Non-pigmented ciliary epithelial cell (primary cell): ENCODE measurements at places on chromosomes 11 and 22.

DNA sequence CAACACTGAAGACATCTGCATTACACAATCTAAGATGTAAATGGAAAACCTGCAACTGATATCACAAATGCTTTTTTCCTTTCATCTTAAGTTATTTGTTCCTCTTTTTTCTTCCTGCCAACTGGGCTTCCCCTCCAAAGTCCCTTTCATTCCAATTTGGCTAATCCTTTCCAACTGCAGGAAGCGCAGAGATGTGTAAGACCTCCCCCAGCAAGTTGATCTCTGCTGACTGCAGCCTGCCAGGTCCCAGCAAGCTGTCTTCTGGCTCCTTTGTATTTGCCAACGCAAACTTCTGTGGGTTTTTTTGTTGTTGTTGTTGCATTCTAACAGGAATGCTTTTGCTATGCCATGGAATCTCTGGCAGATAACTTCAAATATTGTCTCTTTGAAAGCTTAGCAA lies 38.5 kb upstream of the LRRC4C start:
- no peak for DNase-seq

DNA sequence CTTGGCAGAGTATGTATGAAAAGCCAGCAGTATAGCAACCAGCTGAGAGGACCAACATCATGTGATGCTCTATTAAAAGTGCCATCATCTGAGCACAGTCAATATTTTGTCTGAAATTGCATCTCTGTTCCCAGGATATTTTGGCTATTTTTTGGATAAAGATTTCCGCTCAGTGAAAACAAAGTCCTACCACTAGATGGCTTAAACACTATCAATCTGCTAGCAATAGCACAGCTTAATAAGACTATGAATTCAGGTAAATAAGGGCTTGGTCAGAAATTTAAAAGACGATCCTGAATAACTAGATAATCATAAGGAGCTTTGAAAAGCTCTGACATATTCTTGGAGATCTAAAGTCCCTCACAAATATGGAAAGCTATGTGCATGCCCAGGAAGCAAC lies 74.4 kb downstream of the MS4A13 start:
- DNase-seq, result no peak

DNA sequence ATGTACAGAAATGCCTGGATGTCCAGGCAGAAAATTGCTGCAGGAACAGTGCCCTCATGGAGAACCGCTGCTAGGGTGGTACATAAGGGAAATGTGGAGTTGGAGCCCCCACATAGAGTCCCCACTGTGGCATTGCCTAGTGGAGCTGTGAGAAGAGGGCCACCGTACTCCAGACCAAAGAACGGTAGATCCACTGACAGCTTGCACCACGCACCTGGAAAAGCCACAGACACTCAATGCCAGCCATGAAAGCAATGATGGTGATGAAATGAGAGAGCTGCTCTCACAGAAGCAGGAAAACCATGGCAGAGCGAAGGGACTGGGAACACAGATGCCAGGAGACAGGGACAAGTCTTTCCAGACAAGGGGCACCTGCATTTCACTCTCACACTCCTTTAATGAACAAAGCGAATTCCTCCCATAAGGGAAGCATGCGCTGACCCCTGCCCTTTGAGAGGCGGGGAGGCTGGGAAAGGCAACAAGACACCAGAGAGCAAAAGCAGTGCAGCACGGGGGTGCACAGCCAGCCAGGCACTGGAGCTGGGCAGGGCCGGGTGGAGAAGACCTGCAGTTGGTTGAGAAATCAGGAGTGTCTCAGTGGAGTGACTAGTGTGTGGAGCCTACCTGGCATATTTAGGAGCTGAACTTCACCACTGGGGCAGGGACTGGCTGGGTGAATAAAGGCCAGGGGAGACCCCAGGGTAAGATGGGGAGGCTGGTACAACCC lies 1025.2 kb downstream of the TBC1D22A start:
- no peak for DNase-seq

GRCh38 chr11:77003963-77004362 lies 30.2 kb upstream of the B3GNT6 start:
- no peak for DNase-seq

- no peak for DNase-seq
These were observed 21.4 kb downstream of the CD44 start for GRCh38 chr11:35160246-35160824.

- DNase-seq, result no peak
These were observed 67.4 kb downstream of the BRD1 start for GRCh38 chr22:49760280-49760629.

DNA sequence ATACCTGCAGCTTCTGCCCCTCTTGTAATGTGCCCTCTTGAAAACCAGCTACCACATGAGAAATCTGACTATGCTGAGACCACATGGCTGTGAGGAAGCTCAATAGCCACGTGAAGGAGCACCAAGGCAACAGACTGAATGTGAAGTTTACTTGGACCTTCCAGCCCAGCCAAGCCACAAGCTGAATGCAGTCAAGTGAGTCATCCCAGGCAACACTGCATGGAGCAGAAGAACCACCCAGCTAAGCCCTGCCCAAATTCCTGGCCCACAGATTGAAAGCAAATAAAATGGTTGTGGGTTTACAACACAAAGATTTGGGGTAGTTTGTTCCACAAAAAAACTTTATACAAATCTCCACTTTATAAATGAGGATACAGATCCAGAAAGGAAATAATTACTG lies 114.5 kb downstream of the TIMP3 start:
- DNase-seq, result no peak

DNA sequence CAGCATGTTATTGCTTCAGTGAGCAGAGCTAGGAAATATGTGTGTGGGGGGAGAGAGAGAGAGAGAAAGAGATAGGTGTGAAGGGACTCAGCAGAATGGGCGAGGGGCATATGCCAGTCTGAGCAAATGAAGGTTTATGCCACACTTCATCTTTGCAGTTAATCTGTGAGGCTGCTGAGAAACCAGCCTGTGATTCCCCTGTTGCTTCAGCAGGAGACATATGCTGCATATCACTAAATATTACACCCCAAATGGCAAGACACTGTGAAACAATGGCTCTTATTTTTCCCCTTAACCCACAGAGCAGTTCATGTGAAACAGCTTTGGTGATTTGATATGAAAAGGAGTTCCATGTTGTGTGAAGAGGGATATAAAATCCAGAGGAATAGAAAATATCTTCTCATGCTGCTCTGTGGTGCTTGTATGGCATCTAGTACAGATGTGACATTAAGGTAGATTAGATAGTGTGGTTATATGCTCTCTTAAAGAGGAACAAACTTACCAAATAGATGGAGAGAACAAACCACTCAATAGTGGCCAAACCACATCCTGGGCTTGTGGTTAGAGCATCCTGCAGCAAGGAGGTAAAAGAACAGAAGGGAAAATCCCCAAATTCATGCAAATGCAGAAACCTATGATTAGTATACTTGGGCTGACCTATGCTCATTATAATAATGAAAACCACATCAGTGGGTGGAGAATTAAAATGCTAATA lies 864.2 kb downstream of the FAM181B start:
- DNase-seq, result peak; percentile 1
